ENCODE measurements at places on chromosomes 5 and 9.

DNA sequence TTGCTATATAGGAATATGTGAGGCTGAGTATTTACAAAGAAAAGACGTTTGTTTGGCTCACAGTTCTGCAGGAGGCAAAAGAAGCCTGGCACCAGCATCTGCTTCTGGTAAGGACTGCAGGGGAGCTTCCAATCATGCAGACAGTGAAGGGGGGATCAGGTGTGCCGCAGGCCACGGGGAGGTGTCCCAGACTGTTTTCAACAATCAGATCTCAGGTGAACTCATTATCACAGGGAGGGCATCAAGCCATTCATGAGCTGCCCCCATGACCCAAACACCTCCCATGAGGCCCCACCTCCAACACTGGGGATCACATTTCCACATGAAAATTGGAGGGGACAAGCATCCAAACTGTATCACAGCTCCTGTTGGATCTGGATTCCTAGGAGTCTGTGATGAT lies 30.4 kb upstream of the TRIM14 start:
- DNase-seq = no peak

DNA sequence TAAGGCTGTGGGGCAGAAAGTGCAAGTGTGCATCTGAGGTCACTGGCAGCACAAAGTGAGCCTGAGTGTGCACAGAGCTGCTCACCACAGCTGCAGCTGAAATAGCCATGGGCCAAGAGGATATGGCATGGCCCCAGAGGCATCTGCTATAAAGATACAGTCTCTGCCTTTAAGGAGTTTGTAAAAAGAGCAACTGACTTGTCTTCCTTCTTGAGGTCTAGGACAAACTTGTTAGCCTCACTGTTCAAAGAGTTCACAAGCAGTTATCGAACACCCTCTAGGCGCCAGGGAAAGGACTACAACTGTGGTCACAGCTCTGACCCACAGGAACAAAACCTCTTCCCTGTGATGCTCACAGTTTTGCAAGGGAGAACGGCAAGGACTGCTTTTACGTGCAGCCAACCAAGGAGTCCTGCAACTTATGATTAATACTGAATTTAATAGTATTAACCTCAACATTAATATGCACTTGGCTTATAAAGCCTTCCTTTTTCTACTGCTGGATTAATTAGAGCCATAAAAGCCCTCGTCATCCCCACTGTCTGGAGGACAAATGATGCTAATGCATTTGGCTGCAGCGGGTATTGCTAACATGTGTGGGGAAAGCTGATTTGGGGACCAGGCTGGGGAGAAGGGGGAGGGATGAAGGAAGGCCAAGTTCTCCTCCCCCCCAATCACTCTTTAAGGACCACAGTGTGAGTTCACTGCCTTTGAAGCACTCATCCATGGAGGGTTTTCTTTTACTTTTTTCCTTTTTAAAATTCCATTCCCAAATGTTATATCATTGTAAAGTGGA lies 189.8 kb upstream of the TRIM32 start:
- no peak for DNase-seq

- DNase-seq = no peak
These were observed 301.7 kb upstream of the SEMA6A start for GRCh38 chr5:116876240-116876840.

DNA sequence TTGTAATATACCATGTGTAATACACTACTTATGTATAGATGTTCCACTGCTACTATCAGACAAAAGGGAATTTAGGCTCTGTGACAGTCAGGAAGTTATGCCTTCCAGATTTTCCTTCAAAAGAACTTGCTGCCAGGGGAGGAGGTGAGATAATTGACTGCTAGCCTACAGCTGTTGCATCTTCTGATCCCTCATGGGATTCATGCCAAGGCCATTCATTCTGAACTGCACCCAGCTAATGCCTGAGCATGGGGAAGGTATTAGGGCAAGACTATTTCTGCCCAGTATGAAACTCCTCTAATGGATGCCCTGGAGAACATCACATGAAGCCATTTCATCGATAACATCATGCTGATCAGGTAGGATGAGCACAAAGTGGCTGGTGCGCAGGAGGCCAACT lies 746.5 kb upstream of the ZNF608 start:
- no peak for DNase-seq

DNA sequence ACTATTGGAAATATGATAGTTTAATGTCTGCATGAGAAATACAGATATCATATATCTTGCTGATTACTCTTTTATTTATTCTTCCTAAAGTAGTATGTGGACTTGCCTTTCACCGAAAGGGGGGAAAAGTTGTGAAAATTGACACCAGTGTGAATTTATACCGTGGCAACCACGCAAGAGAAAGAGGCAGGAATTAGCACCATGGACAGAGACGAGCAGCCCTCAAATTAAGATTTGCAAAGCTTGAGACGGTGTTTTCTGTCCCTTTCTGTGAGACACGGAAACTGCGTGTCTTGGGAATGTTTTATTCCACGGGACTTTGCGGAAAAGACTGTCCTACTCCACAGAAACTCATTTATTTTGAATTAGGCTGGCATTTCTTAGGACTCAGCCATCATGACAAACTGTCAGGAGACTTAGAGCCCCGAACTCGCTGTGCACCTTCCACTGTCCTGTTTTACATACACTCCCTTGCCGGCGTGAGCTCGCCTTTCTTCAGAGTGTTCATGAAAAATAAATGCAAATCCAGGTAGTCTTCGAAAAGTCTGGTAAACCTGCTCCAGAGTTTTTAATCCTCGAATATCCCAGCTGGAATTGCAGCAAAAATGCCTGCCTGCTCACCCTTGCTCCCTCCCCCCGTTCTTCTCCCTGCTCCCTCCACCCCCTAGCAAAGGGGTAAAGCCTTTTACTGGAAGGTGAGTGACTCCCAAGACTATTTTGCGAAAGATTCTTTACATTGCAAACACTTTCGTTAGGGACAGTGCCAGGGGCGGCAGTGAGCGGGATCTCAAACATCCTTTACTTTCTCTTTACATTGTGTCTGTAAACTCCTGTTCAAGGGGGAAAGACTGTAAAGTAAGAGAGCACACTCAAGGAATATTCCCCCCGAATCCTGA lies 3.8 kb upstream of the ELAVL2 start:
- no peak for DNase-seq

GRCh38 chr5:129500101-129500500 lies 40.0 kb downstream of the ADAMTS19 start:
- no peak for DNase-seq

- DNase-seq = no peak
These were observed 23.3 kb upstream of the ZSWIM6 start for GRCh38 chr5:61308712-61309111.

DNA sequence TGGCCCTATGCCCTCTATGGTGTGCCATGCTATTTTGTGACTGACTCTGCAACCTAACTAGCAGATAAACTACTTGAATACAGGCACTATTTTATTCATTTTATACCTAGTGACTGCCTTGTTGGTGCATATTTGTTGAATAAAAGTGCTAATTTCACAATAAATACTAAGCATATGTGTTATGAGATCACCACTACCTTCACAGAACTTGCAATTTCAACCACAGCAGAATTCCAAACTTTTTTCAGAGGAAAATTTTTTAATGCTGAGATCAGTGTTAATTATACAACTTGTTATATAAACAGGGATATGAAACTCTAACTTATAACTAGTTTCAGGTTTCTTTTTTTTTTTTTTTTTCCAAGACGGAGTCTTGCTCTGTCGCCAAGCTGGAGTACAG lies 94.8 kb downstream of the NR3C1 start:
- DNase-seq = no peak

- no peak for DNase-seq
These were observed 195.0 kb downstream of the ARHGEF28 start for GRCh38 chr5:73821003-73821402.

- DNase-seq = no peak
These were observed 155.6 kb downstream of the ARHGAP26 start for GRCh38 chr5:142925795-142926194.

GRCh38 chr9:2781336-2781735 lies 62.6 kb downstream of the PUM3 start:
- no peak for DNase-seq

DNA sequence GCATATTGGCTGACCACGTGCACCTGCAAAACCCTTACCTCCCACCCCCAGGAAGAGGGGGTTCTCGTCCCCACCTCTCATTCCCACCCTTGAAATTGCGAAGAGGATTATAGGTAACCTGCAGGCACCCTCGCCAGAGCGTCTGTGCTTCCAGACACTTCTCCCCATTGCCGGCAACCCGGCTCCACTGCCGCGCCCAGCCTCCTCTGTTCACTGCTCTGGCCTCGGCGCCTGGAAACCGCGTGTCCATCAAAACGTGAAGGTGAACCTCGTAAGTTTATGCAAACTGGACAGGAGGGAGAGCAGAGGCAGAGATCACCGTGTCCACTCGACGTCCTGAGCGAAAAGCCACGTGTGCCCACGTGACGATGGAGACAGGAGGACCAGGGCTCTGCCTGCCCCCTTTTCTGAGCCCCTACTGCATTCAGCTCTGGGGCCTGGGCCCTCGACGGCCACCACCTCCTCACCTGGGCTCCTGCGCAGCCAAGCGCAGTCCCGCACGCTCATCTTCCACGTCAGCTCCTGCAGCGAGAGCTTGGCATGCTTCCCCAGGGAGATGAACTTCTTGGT lies 1.9 kb downstream of the TERT start:
- DNase-seq = no peak

- no peak for DNase-seq
These were observed 3.8 kb upstream of the LCN1 start for GRCh38 chr9:135517407-135517822.

DNA sequence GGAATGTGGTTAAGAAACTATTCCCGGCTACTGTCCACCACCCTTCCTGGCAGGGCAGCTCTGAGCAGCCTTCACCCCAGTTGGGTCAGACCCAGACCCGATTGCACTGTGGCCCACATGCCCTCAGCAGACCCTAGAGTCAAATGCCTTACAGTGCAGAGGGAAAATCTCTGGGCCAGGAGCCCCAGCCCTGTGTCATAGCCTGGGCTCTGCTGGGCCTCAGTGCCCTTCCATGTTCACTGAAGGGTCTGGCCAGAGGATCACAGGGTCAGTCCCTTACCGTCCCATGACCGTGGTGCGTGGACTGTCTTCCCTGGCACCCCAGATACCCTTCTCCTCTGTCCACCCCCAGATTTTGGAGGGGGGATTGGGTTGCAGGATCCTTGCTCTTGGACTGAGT lies 73.5 kb upstream of the COL5A1 start:
- no peak for DNase-seq

DNA sequence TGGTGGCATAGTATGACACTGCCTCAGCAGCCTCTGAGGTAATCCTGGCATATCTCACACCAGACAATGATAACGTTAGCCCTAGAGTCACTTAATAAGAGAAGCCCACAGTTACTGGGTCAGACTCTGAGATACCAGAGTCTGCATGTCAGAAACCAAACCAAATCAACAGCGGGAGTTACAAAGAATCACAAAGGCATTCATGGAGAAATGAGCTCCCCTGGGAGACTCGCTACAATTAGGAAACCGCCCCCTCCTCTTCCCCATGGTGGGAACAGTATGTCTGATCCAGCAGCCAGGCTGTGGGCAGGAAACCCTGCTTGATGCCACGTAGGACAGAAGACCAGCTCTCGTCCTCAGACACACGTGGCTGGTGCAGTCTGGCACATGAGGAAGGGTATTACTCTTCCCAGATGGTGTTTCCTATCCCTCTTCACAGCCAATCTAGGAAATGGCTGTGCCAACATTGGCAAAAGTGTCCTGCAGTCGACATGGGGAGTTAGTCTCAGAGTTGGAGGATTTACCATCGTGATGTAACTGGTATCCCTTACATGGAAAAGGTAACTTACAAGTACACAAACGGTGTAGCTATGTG lies 485.4 kb downstream of the ZNF608 start:
- DNase-seq = no peak

DNA sequence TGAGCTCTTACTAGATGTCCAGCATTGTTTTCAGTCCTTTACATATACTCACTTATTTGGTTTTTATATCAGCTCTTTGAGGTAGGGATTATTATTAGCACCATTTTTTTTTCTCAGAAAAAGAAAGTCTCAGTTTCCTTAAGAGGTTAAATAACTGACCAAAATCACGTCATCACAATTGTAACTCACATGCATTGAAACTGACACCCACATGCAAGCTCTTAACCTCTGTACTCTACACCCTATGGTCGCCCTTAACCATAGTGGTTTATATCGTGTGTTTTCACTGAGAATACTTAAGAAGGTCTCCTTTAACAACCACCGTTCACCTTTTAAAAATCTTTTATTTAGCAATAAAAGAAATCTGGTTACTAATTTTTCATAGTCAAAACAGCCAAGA lies 61.0 kb downstream of the PRDM6 start:
- DNase-seq = no peak

DNA sequence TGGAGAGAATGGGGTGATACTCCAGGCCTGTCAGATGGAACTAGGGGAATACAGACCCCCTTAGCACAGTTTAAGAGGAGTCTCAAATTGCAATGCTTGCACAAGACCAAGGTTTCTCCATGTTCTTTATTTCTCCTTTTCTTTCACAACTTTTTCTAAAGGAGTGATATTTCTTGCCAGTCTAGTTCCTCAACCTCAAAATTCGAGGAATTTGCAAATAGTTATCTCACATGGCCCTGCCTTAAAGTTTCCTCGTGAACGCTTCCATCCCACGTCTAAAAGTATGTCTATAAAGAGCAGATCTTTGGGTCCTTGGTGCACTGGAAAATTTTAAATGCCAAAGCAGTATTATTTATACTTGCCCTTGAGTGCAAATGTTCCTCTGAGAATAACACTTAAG lies 373.8 kb upstream of the KLF4 start:
- DNase-seq = no peak

DNA sequence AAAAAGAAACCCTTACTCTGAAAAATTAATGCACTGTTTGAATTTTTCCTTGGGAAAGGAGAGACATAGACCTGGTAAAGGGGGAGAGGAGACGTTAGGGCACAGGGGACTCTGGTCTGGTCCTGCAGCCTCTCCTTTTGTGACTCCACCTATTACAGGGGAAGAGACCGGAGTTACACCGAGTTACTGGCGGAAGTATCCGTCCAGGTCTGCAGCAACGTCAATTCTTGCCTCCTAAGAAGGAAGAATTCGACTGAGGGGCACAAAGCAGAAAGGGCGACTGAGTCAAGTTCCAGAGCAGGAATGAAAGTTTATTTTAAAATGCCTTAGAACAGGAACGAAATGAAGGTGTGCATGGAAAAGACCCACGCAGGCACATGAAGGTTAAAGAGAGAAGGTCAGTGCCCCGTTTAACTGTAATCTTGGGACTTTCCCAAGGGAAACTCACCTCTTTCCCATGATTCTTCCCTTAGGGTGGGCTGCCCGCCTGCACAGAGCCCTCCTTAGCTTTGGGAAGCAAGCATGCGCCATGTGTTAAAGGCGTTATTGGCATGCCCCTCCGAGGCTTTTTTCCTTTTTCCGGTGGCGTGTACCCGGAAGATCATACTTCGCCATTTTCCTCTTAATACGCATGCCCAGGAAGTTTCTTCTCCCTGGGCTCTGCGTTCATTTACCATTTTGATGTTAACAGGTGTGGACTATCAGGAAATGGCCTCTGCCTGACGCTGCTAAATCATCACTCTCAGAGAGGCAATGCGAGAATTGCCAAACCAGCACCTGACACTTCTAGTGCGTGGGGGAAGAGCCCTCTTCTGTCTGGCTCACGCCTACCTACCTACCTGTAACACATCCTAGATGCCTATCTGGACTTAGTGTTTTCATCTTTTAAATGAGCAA lies 409.6 kb upstream of the PAPPA start:
- no peak for DNase-seq

Data from effector CD4-positive, alpha-beta T cell (primary cell).